ENCODE measurements at places on chromosomes 13 and 19.
A peak's percentile ranks its signal among the peaks of the same experiment; 100 is the strongest.

DNA sequence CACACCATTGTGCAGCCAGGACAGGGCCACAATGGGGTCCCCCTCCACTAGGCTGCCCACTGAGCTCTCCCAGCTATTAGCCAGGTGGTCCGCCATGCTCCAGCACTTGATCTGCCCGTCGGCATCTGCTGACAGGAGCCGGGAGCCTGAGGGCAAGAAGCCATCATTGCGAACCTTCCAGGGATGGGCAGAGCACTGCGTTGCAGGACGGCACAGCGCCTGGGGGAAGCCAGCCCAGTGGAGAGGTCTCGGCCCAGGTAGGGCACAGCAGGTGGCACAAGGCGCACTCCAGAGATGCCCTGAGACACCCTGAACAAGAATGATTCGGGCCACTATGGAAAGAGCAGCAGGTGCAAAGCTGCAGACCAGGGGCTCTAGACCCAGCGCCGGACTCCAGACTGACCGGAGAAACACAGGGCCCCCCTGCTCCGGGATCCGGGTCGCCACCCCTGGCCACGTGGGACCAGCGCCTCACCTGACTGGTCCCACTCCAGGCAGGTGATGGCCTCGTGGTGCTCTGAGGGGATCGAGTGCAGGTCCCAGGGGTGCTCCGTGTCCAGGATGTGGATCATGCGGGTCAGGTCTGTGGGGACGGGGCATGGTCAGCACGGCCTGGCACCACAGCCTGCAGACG, 3.2 kb downstream of the MED16 start:
- DNase-seq, result no peak

GRCh38 chr19:43643326-43643725, 3.7 kb upstream of the CADM4 start:
- DNase-seq, result peak; percentile 26

DNA sequence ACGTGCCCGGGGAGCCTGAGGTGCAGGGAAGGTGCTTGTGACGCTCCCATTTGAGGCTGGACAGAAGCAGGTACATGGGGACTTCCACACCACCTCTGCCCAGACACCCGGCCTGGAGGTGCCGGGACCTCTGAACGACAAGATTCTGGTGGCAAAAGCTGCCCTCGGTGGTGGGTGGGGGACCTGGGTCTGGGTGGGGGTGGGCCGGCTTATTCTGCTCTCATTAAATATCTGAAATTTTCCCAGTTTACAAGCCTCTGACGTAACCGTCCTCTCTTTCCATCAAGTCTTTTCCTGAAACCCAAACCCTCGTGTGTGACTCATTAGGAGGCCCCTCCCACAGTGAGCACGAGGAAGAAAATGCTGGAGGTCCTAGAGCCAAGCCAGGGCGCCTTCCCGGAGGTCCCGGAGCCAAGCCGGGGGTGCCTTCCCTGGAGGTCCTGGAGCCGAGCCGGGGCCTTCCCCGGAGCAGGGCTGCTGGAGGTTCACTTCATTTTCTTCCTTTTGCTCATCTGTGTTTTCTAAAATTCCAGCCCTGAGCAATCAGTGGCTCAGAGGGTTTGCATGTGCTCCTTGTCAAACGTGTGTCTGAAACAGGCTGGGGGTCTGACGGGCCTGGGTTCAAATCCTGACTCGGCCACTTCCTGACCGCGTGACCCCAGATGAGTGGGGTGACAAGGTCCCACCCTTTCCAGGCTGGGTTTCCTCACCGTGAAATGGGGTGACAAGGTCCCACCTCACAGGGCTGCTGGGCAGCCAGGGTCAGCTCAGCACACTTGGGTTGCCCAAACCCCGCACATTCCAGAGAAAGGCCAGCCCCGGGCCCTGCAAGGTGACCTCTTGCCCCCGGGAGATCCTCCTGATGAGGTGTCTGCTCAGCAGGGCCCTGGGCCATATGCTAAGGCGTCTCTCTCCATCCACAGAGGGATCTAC, 10.0 kb downstream of the CFD start:
- DNase-seq, result no peak

- DNase-seq, result no peak
Observed at GRCh38 chr19:16585094-16585801, 13.0 kb upstream of the SLC35E1 start.

Measured in NCI-H2081 treated with DMSO at 0.1 percent for 48 hours (cell line).